ENCODE measurements at places on chromosomes 16 and 17. TPM values are rescaled to one million over a fixed set of nuclear protein-coding genes. Genes with fewer than 3 reads are reported as not detected.

The ZNF500 gene
- total RNA-seq, result 8.9 TPM

The MYH1 gene
- not detected for total RNA-seq

The RNF222 gene
- total RNA-seq, result not detected

The CEMP1 gene
- not detected for total RNA-seq

GRCh38 chr17:3708366-3708765, 12.4 kb upstream of the P2RX5 start:
- DNase-seq, result no peak

DNA sequence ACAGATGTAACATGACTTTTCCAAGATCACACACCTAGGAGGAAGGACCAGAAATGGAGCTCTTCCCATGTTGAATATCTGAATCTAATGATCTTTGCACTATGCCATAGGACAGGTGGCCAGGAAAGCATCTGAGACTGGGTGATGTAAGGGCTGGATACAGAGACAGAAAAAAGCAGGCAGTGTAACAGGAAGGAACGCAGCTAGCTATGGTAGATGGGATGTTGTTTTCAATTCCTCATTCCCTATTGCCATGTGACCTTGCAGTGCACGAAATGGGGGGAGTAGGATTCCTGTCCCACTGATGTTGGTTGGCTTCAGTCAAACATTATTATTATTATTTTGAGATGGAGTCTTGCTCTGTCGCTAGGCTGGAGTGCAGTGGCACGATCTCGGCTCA, 3.7 kb upstream of the NPIPB15 start:
- no peak for DNase-seq

DNA sequence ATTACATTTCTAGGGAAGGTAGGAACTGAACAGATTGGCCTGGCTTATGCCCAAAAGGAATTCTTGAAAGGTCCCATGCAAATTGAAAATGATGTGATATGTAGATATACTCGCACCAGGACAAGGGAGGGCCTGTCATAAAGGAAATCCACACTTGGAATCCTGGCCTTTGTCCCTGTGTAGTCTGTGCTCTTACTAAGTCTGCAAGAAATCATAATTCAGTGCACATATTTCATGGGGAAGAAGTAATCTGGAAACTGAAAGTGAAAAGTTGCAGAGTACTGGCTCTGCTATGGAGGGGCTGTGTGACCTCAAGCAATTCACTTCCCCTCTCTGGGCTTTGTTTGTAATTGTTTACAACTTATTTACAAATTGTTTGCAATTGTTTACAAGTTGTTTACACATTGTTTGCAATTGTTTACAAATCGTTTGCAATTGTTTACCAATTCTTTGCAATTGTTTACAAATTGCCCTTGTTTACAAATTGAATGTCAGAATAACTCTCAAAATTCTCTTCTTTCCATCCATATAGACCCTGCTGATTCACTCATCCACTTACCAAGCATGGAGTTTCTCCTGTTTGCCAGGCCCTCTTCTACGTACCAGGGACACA, 12.9 kb downstream of the SCNN1G start:
- no peak for DNase-seq

DNA sequence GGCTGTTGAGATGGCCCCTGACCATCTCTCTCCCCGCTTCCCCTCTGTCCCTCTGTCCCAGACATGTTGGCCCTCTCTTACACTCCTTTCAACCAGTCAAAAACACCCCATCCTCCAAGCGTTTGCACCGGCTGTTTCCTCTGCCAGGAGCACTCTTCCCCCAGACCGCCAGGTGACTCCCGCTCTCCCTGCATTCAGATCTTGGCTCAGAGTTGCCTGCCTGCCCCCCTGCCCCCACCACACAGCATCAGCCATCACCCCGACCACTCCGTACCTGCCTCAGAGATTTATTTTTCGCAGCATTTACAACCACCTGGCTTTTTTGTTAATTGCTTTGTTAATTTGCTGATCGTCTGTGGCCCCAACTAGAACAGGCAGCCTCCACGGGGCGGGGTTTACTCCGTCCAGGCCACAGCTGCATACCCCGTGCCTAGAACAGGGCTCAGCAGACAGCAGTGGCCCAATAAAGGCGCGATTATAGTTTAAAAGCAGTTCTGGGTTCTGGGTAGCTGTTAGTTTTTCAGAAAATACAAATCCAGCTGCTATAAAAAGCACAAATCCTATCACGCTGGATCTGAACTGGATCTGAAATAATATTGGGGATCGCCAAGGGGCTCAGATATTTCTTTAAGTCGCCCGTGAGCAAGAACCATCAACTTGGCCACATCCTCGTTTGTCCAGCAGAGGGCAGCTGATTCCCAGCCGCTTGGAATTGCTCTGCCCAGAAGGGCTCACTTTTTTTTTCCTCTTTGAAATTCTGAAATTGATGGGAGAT, 173.6 kb downstream of the IRF8 start:
- DNase-seq, result peak; percentile 35

DNA sequence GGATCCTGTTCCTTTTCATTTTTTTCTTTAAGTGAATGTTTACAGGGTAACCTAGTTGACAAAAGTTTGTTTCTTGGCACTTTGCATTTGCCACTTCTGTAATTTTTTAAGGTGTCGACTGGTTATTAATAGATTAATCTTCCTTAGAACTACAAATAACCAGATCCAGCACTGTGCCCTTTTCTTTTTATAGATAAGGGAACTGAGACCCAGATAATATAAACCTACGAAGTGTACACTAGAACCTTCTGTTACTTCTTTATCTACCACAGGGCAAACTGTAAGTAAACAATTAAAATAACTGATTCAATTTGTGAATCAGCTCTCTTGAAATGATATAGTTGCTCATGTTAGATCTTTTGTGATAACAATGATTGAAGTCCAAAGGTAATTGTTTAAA, 55.4 kb downstream of the NLK start:
- no peak for DNase-seq

- no peak for DNase-seq
Measured at GRCh38 chr17:77707546-77707945, 251.0 kb upstream of the TNRC6C start.

DNA sequence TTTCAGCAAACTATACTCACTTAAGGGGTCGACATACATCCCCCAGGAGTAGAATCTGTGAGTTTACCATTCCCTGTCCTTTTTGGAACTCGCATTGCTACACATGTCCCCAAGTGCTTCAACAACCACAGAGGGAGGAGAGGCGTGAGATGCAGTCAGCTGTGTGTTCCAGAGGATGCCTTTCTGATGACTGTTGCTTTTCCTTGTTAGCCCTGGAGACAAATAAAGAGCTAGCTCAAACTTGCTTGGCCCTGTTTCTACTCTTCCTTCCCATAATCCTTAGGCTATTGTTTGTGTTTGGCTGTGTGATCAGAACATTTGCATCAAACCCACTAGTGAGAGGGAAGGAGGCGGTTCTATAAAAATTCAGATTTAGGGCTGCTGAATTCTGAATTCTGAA, 264.0 kb downstream of the ENGASE start:
- DNase-seq, result no peak

DNA sequence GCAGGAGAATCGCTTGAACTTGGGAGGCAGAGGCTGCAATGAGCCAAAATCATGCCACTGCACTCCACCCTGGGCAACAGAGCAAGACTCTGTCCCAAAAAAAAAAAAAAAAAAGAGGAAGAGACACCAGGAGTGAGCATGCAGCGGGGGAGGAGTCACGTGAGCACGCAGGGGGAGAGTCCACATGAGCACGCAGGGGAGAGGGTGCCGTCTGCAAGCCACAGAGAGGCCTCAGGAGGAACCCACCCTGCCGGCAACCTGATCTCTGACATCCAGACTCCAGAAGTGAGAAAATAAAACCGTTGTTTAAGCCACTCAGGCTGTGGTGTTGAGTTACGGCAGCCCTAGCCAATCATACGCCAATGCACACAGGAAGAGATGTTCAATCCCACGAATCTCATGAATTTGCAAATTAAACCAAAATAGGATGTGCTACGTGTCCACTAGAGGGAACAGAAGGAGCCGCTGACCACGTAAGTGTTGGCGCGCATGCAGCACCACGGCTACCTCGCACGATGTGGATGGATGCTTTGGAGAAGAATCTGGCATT, 42.2 kb downstream of the CCDC57 start:
- DNase-seq, result no peak

GRCh38 chr17:39617446-39618245, 9.1 kb upstream of the PPP1R1B start:
- no peak for DNase-seq

All from omental fat pad (tissue), 4 donors.